Suppressor macrophage treated with lipopolysaccharide for 1 hour (primary cell): ENCODE measurements at places on chromosomes 7 and 10.

- DNase-seq: no peak
Measured at GRCh38 chr7:97798046-97799019, 66.4 kb downstream of the TAC1 start.

- no peak for DNase-seq
Measured at GRCh38 chr7:157009170-157009777, 1.2 kb downstream of the MNX1 start.

DNA sequence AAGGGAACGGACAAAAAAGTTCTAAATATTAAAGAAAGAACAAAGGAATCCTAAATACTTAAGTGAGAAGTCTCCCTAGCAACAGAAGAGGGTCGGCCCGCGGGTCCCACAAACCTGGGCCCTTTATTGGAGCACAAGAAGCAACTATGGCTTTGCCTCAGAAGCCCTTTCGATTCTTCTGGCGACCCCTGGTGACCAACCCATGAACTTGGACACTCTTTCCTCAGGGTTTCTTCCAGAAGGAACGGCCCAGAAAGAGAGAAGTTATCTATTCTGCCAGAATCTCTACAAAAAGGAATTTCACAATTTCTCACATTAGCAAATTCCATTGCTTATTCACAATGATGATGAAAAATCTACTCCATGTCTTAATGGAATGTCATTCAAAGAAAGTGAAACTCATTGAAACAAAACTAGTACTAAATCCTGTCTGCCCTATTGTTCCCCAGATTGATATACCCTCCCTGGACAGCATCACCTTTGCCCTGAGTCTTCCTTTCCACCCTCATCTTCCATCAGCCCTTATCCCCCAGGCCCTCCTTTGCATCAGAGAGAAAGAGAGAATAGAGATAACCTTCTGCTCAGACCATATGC, 43.7 kb downstream of the CPVL start:
- peak; percentile 87 for DNase-seq

- DNase-seq: no peak
Measured at GRCh38 chr7:46215987-46216567, 295.0 kb upstream of the IGFBP3 start.

- no peak for DNase-seq
Measured at GRCh38 chr10:125050383-125050782, 108.5 kb downstream of the ZRANB1 start.

- DNase-seq: no peak
Measured at GRCh38 chr10:124829447-124830115, 28.0 kb downstream of the ABRAXAS2 start.

DNA sequence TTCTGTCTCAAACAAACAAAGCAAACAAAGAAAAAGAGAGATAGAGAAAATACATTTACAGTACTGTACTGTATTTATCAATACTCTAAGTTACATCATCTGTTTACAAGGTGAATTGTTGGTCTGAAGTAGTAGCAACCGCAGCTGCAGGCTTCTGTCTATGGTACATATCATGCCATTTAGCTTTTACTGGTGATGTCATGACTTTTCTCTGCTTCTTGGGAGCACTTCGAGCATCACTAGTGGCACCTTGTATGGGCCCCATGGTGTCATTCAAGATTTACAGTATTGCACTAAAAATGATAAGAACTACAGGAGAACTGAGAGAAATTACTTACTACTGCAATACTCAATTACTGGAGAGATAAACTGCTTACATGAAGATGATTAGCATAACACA, 826.9 kb downstream of the CNTNAP2 start:
- DNase-seq: no peak

GRCh38 chr7:39085590-39086049, 107.9 kb downstream of the POU6F2 start:
- no peak for DNase-seq

DNA sequence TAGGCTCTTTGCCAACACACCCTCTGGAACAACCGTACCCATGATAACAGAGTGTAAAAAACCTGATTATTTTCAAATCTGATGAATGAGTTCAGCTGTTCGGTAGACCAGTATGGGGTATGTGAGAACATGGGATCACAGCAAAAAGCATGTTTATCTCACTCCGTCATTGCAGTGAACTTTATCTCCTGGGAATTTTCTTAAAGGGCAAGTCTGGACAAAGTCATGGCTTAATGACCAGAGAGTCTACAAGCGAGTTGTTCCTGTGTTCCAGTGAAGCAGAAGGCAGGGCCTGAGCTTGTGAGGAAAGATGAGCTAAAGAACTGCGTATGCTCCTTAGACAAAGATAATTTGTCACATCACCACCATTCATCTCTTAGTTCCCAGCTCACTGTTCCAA, 219.7 kb downstream of the TRIL start:
- no peak for DNase-seq

GRCh38 chr10:86586516-86586915, 64.9 kb upstream of the WAPL start:
- DNase-seq: no peak
